ENCODE measurements at places on chromosomes 2 and 18.
A peak's percentile ranks its signal among the peaks of the same experiment; 100 is the strongest.

DNA sequence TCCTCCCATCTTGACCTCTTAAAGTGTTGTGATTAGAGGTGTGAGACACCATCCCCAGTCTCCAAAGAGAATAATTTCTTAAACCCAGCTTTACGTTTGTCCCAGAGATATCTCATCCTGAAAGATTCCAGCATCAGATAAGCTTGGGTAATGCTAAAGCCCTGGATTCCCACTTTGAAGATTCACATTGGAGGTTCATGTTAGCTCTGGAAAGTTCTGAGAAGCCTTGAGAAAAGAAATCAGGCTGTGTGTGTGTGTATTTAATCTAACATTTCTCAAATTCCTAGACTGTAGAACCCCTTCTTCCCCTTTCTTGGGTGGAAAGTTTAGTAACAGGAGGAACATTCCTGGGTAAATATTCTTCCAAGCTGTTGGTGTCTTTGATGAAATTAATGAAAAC lies 18.0 kb downstream of the ZNF532 start:
- H3K27me3 ChIP-seq, result no peaks in the 10 kb centered on the region
- H3K27ac ChIP-seq, result no peak overlapping the region
- no peaks in the 10 kb centered on the region for H3K4me1 ChIP-seq
- no peak overlapping the region for H3K4me3 ChIP-seq
- H3K36me3 ChIP-seq, result no peaks in the 10 kb centered on the region

- H3K36me3 ChIP-seq, result no peaks in the 10 kb centered on the region
- no peak for DNase-seq
- H3K27me3 ChIP-seq, result no peaks in the 10 kb centered on the region
- H3K4me3 ChIP-seq, result no peak overlapping the region
- no peaks in the 10 kb centered on the region for H3K4me1 ChIP-seq
Observed at GRCh38 chr2:50863218-50863617, 168.7 kb downstream of the NRXN1 start.

GRCh38 chr2:85961053-85961452 lies 72.3 kb upstream of the ST3GAL5 start:
- no peaks in the 10 kb centered on the region for H3K27me3 ChIP-seq
- H3K4me1 ChIP-seq, result no peaks in the 10 kb centered on the region

- H3K4me1 ChIP-seq, result no peaks in the 10 kb centered on the region
- no peaks in the 10 kb centered on the region for H3K27me3 ChIP-seq
- H3K36me3 ChIP-seq, result no peaks in the 10 kb centered on the region
- no peak for DNase-seq
Observed at GRCh38 chr2:45634223-45634622, 17.3 kb upstream of the PRKCE start.

DNA sequence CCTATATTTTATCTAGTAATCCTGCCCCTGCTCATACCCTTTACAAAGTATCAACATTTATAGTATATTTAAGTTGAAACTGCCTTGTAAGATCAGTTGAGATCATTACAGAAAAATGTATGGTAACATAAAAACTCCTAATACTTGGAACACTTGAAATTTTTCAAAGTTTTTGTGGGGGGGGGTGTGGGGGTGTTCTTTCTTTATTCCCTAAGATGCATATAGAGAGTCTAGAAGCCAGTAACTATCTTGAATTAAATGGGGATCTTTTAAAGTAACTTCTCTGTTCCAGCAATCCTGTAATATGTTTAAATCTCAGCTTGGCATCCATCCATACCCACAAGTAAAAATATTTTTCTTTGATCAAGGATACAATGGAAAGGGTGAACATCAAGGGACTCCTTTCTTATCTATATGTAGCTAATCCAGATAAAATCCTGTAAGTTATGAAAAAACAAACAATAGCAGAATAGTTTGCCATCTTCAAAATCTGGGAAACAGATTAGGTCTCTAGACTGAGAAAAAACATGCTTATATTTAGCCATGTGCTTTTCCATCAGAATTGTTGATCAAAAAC lies 455.3 kb downstream of the MEIS1 start:
- H3K4me3 ChIP-seq, result no peak overlapping the region
- no peaks in the 10 kb centered on the region for H3K36me3 ChIP-seq
- no peaks in the 10 kb centered on the region for H3K27me3 ChIP-seq
- no peaks in the 10 kb centered on the region for H3K4me1 ChIP-seq

GRCh38 chr2:55901941-55902340 lies 21.6 kb downstream of the EFEMP1 start:
- H3K4me1 ChIP-seq, result no peaks in the 10 kb centered on the region
- no peaks in the 10 kb centered on the region for H3K27me3 ChIP-seq
- DNase-seq, result no peak
- H3K36me3 ChIP-seq, result no peaks in the 10 kb centered on the region
- no peak overlapping the region for H3K27ac ChIP-seq

GRCh38 chr2:77192811-77193289 lies 329.3 kb downstream of the LRRTM4 start:
- H3K4me1 ChIP-seq, result no peaks in the 10 kb centered on the region
- H3K4me3 ChIP-seq, result no peak overlapping the region
- no peak overlapping the region for H3K27ac ChIP-seq
- no peaks in the 10 kb centered on the region for H3K36me3 ChIP-seq
- no peak for DNase-seq

- peak overlapping the region; percentile 18 for H3K27ac ChIP-seq
- H3K36me3 ChIP-seq, result no peaks in the 10 kb centered on the region
- no peak for DNase-seq
Observed at GRCh38 chr2:145350011-145350410, 830.1 kb upstream of the ZEB2 start.

DNA sequence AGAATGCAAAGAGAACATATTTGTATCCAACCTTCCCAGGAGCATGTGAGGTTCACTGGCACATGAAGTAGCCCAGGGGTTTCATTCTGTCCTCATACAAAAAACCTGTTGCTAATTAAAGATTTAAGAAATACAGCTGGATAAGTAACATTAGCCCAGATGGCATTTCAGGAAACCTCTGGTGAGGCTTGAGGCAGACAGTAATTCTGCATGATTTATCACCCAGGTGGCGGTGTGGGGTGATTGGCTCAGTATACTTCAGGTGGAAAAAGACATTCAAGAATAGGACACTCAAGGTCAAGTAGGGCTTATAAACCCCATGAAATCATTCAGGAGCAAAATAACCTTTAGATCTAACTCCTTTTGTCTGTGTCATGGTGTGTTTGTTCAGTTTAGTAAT lies 237.4 kb downstream of the RNF144A start:
- no peaks in the 10 kb centered on the region for H3K27me3 ChIP-seq
- H3K27ac ChIP-seq, result no peak overlapping the region
- H3K36me3 ChIP-seq, result no peaks in the 10 kb centered on the region
- no peak overlapping the region for H3K4me3 ChIP-seq

GRCh38 chr2:177289824-177290628 lies 25.5 kb upstream of the NFE2L2 start:
- H3K27me3 ChIP-seq, result no peaks in the 10 kb centered on the region
- no peak overlapping the region for H3K4me3 ChIP-seq
- no peak for DNase-seq
- H3K27ac ChIP-seq, result no peak overlapping the region

DNA sequence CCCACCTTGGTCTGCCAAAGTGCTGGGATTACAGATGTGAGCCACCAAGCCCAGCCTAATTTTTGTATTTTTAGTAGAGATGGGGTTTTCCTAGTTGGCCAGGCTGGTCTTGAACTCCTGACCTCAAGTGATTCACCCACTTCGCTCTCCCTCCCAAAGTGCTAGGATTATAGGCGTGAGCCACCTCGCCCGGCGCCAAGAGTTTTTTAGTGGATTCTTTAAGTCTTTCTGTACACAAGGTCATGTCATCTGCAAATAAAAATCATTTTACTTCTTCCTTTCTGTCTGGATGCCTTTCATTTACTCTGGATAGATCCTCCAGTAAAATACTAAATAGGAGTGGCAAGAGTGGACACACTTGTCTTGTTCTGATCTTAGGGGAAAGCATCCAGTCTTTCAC lies 61.7 kb downstream of the KCMF1 start:
- no peak overlapping the region for H3K27ac ChIP-seq
- H3K27me3 ChIP-seq, result no peaks in the 10 kb centered on the region
- no peak overlapping the region for H3K4me3 ChIP-seq
- peaks cover 33% of the 10 kb centered on the region for H3K36me3 ChIP-seq
- H3K4me1 ChIP-seq, result no peaks in the 10 kb centered on the region
- no peak for DNase-seq

DNA sequence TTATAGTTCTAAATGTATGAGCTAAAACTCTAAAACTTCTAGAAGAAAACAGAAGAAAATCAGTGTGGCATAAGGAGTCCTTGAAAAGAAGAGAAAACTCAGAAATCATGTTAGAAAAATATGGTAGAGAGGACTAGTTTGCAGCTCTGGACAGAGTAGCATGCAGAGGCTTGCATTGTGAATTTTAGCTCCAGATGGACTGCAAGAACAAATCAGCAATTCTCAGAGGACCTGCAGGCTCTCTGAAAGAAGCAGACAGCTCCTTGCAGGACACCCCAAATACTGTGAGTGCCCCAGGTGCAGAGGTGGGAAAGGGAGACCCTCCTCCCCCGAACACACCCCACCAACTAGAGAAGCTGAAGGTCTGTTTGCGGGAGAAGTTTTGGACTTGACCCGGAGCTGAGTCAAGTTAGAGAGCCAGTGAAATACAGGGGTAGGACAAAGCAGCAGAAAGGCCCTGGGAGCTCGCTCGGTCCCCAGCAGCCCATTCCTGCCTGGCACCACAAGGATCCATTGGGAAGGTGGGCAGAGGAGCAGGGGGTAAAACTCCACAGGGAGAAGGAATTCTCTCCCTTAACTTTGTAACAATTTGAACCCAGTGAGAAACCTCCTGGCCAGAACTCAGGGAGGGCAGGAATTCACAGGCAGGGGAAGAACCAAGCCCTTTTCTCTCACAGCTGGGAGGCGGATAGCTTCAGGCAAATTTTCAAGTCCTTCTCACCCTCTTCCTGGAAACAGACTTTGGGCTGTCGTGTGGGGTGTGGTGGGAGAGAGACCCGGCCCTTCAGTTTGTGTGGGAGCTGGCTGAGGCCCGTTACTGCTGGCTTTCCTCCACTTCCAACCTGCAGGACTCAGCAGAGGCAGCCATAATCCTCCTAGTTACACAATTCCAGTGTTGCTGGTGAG lies 216.2 kb upstream of the SLC35G4 start:
- no peak for DNase-seq
- no peaks in the 10 kb centered on the region for H3K27me3 ChIP-seq
- no peaks in the 10 kb centered on the region for H3K36me3 ChIP-seq
- no peak overlapping the region for H3K4me3 ChIP-seq
- H3K4me1 ChIP-seq, result no peaks in the 10 kb centered on the region

GRCh38 chr18:79156327-79156726 lies 87.1 kb downstream of the ATP9B start:
- H3K27ac ChIP-seq, result no peak overlapping the region
- peaks cover 13% of the 10 kb centered on the region for H3K36me3 ChIP-seq

DNA sequence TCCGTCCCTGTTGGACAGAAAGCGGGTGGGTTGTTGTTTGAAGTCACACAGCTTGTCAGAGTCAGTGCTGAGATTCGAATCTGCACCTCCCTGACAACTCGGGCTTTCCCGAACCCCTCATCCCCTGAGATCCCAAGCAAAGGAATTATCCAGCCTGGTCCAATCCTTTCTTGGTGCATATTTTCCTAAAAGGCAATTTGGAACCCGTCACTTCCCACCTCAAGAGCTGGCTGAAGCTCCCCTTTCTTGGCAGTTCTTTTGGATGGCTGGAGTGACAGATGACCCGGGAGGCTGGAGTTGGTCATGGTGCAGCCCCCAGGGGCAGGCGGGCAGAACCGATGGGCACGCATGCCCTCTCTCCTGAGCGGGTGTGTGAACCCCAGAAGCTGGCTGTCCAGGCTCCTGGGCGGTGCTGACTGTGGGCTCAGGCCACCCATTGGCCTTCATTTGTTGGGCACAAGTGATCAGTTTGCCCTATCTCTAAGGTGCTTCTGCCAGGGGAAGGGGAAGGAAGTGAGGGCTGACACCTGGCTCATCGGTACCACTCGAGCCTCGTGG lies 97.8 kb downstream of the ASB1 start:
- no peaks in the 10 kb centered on the region for H3K4me1 ChIP-seq
- H3K27me3 ChIP-seq, result no peaks in the 10 kb centered on the region
- no peaks in the 10 kb centered on the region for H3K36me3 ChIP-seq
- H3K27ac ChIP-seq, result no peak overlapping the region

DNA sequence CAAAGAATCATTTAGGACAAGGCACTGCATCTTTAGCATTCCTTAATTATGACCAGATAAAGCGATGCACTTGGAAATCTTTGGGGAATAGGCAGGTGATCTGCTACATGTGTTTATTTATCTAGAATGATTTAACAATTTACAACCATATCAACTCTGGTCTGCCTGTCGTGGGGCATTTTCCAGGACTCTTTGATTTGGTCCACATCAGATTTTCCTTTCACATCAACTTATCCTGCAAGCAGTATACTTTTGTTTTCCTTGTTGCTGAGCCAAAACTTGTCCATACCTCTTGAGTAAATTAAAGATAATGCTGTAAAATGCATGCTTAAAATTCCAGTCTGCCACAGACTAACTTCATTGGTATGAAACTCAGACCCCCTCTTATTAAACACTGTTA lies 312.4 kb upstream of the TCF4 start:
- no peaks in the 10 kb centered on the region for H3K36me3 ChIP-seq
- no peak for DNase-seq

GRCh38 chr2:240123821-240124650 lies 12.1 kb downstream of the COPS9 start:
- H3K27ac ChIP-seq, result no peak overlapping the region
- H3K27me3 ChIP-seq, result no peaks in the 10 kb centered on the region
- no peak overlapping the region for H3K4me3 ChIP-seq
- peaks cover 11% of the 10 kb centered on the region for H3K36me3 ChIP-seq
- H3K4me1 ChIP-seq, result no peaks in the 10 kb centered on the region

GRCh38 chr2:74668087-74668486 lies 14.0 kb downstream of the SEMA4F start:
- no peaks in the 10 kb centered on the region for H3K36me3 ChIP-seq
- no peaks in the 10 kb centered on the region for H3K4me1 ChIP-seq
- no peak for DNase-seq
- H3K27ac ChIP-seq, result no peak overlapping the region

- no peaks in the 10 kb centered on the region for H3K36me3 ChIP-seq
- H3K4me1 ChIP-seq, result no peaks in the 10 kb centered on the region
Observed at GRCh38 chr2:25369876-25370275, 28.2 kb upstream of the DNMT3A start.

DNA sequence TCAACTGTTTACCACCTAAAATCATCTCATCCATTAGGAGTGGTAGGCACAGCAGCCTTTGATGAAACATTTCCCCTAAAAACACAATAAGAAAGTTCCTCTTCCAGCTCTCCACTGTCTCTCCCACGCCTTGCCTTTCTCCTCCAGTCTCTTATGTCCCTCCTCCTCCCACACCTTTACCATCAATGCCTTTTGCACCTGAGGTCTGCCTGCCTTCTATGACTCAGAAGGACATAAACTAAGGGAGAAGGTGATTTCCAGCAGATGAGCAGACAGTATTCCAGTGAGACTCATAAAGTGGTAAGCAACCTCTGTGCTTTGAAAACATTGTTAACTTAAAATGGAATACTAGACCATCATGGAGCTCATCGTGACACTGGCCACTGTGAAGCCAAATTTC lies 34.2 kb upstream of the NDUFV2 start:
- no peak overlapping the region for H3K27ac ChIP-seq
- no peak overlapping the region for H3K4me3 ChIP-seq
- no peaks in the 10 kb centered on the region for H3K36me3 ChIP-seq
- DNase-seq, result no peak

- DNase-seq, result no peak
- H3K4me3 ChIP-seq, result no peak within 1 kb of the TSS
- H3K4me1 ChIP-seq, result peaks cover 31% of the 10 kb centered on the region
Observed at GRCh38 chr2:28981016-28981441, at the start of gene TOGARAM2. Gene TOGARAM2, plus strand, starts transcription at chr2:28981298. Its CDS starts 13,537 bp downstream, at chr2:28994835.

Measured in right atrium auricular region (tissue), 2 donors.